ENCODE measurements at places on chromosomes 12 and 14. TPM values are rescaled to one million over a fixed set of nuclear protein-coding genes. Genes with fewer than 3 reads are reported as not detected.

Gene KLRK1
- total RNA-seq: 5.0 TPM

Gene HHIPL1
- total RNA-seq: 1.5 TPM

DNA sequence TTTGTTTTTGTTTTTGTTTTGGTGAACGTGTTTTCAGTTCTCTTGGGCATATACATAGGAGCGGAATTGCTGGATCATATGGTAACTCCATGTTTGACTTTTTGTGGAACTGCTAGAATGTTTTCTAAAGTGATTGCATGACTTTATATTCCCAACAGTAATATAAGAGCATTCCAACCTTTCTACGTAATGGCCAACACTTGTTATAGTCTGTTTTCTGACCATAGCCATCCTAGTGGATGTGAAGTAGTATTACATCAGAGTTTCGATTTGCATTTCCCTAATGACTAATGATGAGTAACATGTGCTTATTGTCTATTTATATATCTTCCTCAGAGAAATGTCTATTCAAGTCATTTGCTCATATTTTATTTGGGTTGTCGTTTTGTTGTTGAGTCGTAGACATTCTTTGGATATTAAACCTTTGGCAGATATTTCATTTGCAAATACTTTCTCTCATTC is 268.7 kb downstream of the AEBP2 start:
- H3K27ac ChIP-seq: no peak overlapping the region
- no peaks in the 10 kb centered on the region for H3K36me3 ChIP-seq
- H3K4me3 ChIP-seq: no peak overlapping the region
- DNase-seq: no peak

DNA sequence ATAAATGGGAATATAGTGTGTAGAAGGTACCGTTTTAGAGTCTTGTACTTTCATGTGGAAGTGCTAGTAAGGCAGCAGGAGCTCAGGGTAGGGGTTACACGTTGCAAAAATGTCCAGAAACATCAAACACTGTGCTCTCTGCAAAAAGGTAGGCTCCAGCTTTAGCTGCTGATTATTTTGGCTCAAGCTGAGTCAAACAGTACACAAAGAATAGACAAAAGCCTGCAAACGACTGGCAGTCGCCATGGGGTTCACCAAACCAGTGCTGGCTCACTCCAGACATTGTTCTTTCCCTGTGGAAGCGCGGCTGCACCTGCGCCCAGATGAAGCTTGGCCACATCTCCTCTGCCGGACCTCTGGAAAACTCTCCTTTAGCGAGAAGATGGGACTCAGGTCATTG is 45.3 kb upstream of the NAA30 start:
- H3K36me3 ChIP-seq: no peaks in the 10 kb centered on the region
- H3K27ac ChIP-seq: no peak overlapping the region
- H3K4me3 ChIP-seq: no peak overlapping the region
- H3K4me1 ChIP-seq: no peaks in the 10 kb centered on the region
- DNase-seq: no peak

DNA sequence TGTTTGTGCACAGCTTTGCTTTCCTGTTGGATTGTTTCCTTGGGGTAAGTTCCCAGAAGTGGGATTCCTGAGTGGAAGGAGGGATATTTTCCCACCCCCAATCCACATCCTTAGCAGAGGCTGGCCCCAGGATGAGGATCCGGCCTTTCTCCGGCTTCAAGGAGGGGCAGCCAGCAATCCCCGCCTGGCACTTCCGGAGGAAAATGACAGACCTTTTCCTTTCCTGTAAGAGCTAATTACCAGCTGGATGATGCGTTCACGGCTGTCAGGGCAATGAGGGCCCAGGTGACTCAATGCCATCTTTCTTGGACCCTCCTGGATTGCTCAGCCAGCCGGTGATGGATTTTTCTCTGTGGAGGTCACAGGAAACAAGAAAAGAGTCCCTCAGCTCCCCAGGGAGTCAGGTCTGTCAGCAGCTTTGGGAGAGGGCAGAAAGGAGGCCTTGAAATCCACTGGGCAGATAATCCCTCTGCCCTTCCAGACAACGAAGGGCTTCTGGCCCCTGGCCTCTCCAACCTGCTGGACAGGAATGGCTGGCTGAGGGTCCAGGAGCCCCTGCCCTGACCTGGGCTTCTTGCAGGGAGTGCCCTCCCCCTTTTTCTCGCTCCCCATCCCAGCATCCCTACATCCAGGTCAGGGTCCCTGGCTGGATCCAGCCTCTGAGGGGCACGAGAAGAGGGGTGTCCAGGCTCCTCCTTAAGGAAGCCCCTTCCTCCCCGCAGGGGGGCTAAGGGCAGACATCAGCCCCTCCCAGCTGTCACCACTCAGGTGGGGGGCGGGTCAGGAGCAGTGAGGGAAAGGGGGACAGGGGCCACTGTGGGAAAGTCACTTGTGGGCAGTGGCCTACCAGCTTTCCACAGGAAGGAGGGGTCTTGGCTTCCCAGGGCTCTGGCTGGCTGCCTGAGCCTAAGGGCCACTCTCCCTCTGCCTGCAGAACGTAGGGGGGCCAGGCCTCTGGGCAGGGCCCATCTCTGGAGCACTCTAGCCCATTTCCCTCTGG is 16.1 kb upstream of the CCDC85C start:
- no peaks in the 10 kb centered on the region for H3K27me3 ChIP-seq
- no peak for DNase-seq
- H3K4me3 ChIP-seq: no peak overlapping the region

Measured in upper lobe of left lung (tissue), 6 donors.